ENCODE measurements at places on chromosomes 13 and 19. TPM values are rescaled to one million over a fixed set of nuclear protein-coding genes. Genes with fewer than 3 reads are reported as not detected.

The APC2 gene
- 5.6 TPM for polyA plus RNA-seq

The ZNF723 gene
- polyA plus RNA-seq = not detected

The ASPDH gene
- polyA plus RNA-seq = 4.4 TPM

The RAB3A gene
- 5.3 TPM for polyA plus RNA-seq

The OR2Z1 gene
- polyA plus RNA-seq = not detected

The ATP1A3 gene
- polyA plus RNA-seq = 13.0 TPM

The RFPL4AL1 gene
- polyA plus RNA-seq = not detected

The FREM2 gene
- 6.2 TPM for polyA plus RNA-seq

The MEIOSIN gene
- not detected for polyA plus RNA-seq

Measured in large intestine (tissue), 12 donors.